ENCODE measurements at places on chromosomes 3 and 15.

DNA sequence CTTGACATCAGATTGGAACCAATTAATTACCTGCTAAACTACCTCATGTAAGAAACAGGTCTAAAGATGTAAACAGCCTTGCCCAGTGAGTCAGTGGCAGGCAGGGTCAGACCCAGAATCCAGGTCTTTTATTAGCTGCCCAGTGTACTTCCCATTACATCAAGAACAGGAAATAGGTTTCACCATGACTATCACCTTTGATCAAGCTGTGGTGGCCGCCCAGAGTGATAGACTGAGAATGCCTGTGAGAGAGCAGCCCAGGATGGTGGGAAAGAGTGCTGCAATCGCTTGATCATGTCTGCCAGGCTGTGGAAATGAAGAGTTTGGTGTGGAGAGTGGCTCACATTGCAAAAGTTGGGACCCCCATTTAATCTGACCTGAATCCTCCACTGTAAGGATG, 61.3 kb upstream of the PIAS1 start:
- no peak for DNase-seq

DNA sequence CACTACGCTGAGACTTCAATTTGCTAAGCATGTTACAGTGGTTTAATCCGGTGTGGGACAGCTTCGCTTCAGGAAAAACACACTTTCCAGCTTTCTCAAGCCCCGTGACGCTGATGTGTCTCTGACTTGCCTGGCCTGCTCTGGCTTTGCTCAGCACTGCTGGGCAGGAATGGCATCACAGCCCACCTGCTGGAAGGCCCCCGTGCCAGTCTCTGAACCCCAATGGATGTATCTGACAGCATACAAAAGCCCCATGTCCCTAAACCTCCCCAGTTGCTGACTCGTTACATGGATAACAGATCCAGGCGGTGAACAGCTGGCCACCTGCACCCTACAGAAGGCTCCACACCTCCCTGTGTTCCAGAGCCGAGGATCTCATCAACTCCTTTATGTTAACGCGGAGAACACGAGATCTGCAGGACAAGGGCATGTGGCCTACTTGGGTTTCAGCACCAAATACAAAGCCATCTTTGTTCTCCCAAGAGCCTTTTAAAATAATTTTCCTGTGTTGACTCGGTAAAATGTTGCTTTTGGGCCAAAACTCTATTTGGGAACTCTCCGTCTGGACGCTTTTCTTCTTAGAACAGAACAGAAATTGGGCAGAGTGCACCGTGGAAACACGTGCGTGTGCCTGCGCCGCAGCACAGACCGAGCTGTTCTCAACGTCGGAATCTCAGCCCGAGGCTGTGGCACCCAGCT, 61.4 kb downstream of the ATP10A start:
- no peak for DNase-seq

DNA sequence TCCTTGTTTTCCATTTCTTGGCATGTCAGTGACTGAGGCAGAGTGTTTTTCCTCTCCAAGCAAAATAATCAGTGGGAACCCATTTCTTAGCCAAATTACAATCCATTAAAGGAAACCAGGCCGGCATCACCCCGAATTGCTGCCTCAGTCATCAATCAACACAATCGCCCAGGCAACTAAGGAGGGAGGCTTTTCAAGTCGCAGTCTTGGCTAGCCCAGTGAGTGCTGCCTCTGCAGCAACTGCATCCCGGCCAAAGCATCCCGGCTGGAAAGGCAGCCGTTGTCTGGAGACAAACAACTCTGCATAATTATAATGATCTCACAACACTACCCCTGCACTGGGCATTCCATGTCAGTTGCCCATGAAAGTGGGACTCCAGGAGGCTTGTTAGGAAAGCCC, 213.5 kb upstream of the PRICKLE2 start:
- DNase-seq = no peak

- DNase-seq = no peak
Observed at GRCh38 chr3:145900056-145900829, 260.7 kb downstream of the PLOD2 start.

- no peak for DNase-seq
Observed at GRCh38 chr3:152836269-152836668, 1.3 kb downstream of the P2RY1 start.

DNA sequence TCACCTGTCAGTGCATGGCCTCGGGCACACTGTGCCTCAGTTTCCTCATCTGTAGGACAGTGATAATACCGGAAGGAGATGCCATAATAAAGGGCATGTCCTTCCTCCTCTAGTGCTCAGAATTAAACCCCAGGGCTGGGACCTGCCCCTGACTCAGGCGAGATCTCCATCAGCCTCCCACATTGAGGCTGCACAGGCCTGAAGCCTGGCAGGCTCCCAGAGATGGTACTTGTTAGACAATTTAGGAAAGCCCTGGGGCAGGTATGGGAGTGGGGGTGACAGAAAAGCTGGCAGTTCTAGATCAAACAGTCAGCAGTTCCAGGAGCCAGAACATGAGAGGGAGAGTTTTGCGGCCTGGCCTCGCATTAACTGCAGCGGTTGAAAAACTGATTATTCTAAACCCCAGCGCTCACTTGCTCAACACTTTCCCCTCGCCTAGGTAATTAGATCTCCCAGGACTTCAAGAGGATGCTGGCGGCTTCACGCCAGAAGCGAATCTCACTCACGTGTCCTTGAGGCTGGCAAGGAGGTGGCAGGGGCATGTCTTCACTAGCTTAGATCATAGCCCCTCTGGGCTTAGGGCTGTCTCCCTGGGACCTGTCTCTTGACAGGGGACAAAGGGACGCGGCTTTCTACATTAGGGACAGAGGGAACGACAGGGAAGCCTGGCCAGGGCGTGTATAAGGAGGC, 73.1 kb downstream of the ATP2B2 start:
- no peak for DNase-seq

GRCh38 chr3:169666376-169667165, 3.1 kb upstream of the MECOM start:
- peak; percentile 56 for DNase-seq

- no peak for DNase-seq
Observed at GRCh38 chr3:105793040-105793439, 75.8 kb downstream of the CBLB start.

- no peak for DNase-seq
Observed at GRCh38 chr15:85723960-85724945, 70.5 kb downstream of the KLHL25 start.

- DNase-seq = no peak
Observed at GRCh38 chr15:75109736-75110130, 86.3 kb downstream of the PPCDC start.

- no peak for DNase-seq
Observed at GRCh38 chr3:126781889-126782491, 78.0 kb downstream of the CHCHD6 start.

GRCh38 chr3:183844606-183845005, 19.2 kb upstream of the MAP6D1 start:
- no peak for DNase-seq

DNA sequence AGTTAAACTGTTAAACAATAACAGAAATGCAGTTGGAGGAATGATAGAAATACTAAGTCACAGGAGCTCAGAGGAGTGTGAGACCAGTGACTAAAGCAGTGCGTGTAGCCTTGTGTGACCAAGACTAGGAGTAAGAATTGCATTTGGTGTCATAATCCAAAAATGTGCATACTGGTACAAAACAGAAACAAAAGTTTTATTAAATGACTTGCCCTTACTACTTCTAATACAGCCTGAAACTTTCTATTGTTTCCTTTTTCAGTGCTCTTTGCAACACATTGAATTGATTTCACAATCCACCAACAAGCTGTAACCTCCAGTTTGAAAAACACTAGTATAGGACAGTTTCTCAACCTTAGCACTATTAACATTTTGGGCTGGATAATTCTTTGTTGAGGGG, 17.1 kb downstream of the SNX1 start:
- no peak for DNase-seq

GRCh38 chr3:119873646-119874045, 91.7 kb downstream of the NR1I2 start:
- DNase-seq = no peak

DNA sequence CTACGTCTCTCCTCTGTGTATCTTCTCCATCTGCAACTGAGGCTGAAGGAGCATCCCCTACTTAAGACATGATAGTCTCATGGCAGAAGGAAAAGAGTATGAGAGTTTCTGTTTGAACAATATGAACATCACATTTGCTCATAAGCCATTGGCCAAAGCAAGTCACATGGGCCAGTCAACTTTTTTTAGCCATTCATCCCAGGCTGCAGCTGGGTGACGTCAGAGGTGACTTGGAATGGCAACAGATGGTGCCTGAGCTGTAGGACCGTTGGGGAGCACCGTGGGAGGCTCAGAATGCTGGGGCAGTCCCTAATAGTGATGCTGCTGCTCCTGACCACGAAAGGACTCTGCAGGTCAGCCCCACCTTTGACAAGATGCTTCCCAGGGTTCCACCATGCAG, 58.7 kb downstream of the CRTC3 start:
- DNase-seq = no peak

GRCh38 chr15:80289528-80290495, 37.8 kb upstream of the CTXND1 start:
- no peak for DNase-seq

GRCh38 chr3:86723433-86723832, 267.5 kb downstream of the VGLL3 start:
- DNase-seq = no peak

GRCh38 chr3:19347671-19348070, 199.4 kb downstream of the KCNH8 start:
- no peak for DNase-seq

- DNase-seq = no peak
Observed at GRCh38 chr15:99630607-99631131, 64.9 kb downstream of the MEF2A start.

- DNase-seq = no peak
Observed at GRCh38 chr3:36840453-36840921, 76.1 kb upstream of the DCLK3 start.

GRCh38 chr15:29058903-29059539, 173.2 kb downstream of the APBA2 start:
- no peak for DNase-seq

- no peak for DNase-seq
Observed at GRCh38 chr15:27768732-27769475, 330.2 kb downstream of the OCA2 start.

- DNase-seq = no peak
Observed at GRCh38 chr3:170697908-170698307, 112.0 kb upstream of the SLC7A14 start.

GRCh38 chr15:43941555-43941954, 114.8 kb downstream of the WDR76 start:
- no peak for DNase-seq

DNA sequence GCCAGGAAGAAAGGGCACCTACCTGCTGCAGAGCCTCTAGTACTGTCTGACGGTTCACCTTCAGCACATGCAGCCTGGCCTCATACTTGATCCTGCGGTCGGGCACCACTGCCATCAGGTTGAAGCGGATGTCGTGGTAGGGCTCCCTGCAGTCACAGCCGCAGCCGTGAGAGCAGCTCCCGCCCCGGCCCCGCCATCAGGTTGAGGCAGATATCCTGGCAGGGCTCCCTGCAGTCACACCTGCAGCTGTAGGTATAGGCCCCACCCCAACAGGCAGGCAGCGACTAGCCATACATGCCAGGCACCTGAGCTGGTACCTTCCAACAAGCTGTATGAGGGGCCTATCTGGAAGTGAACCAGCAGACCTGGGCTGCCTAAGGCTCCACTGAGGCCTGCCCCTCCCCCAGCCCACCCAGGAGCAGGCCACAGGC, 38.7 kb downstream of the SEMA3G start:
- DNase-seq = no peak

GRCh38 chr3:147613725-147614124, 204.6 kb downstream of the ZIC1 start:
- DNase-seq = no peak

- DNase-seq = no peak
Observed at GRCh38 chr3:183434992-183435391, 6.6 kb upstream of the MCF2L2 start.

GRCh38 chr3:183069086-183069485, 30.2 kb downstream of the MCCC1 start:
- no peak for DNase-seq

DNA sequence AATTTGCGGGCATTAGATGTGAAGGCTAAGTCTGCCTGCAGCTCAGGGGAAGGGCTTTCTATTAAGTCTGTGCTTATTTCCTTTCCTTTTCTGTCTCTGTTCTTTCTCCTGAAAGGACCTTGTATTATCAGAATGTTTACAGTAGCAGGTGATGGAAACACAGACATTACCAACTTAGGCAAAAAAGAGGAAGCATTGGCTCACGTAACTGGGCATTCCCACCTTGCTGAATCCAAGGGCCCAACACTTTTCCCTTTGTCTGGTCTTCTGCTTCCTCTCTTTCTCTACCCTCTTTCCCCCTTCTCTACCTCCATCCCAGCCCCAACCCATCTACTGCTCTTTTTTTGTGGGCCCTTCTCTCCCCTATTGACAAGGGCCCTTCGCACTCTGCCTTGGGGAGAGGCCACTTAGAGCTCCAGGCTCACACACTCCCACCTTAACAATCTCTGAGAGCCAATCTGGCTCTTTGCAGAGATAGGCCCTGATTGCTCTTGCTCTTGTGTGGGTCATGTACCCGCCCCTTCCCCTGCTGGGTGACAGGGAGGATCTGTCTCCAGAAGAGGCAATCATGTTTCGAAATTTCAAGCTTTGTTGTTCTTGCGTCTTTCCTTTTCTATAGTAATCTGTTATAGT, 35.0 kb downstream of the ACAA1 start:
- no peak for DNase-seq

GRCh38 chr15:56553486-56553885, 88.5 kb upstream of the MNS1 start:
- DNase-seq = no peak

- no peak for DNase-seq
Observed at GRCh38 chr3:156149876-156150275, 29.5 kb downstream of the KCNAB1 start.

DNA sequence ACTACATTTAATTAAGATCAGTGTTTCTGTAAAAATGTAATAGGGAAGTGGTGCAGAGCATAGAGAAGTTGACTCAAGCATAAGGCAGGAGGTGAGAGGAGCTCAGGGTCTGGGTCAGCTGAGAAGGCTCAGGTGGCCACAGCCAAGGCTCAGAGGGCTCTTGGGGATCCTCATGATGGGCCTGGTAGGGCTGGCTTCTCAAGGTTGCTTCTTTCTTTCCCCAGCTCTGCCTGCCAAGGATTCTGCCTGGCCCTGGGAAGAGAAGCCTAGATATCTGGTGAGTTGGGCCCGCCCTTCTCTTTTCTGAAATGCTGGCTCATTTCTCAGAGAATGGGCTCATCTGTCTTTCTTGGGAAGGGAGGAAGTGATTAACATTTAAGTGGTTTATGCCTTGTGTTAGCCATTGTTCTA, 6.5 kb downstream of the ZNF589 start:
- no peak for DNase-seq

All from progenitor cell of endocrine pancreas (in vitro differentiated cells).